ENCODE measurements at places on chromosomes 11 and 22. TPM values are rescaled to one million over a fixed set of nuclear protein-coding genes. Genes with fewer than 3 reads are reported as not detected.

Gene GRM5
- 0.05 TPM for total RNA-seq

Gene ARL14EP
- total RNA-seq: 31.2 TPM

Gene MYBPC3
- total RNA-seq: not detected

Gene WNT7B
- under 0.01 TPM for total RNA-seq

Gene CLMP
- 111 TPM for total RNA-seq

Gene ASCL2
- total RNA-seq: not detected

Gene MUS81
- total RNA-seq: 44.8 TPM

Gene OR2AT4
- total RNA-seq: not detected

Gene APOBEC3B
- 2.8 TPM for total RNA-seq

Gene MS4A5
- not detected for total RNA-seq

Gene NXPE4
- not detected for total RNA-seq

Gene CASP5
- total RNA-seq: not detected

Gene KCNC1
- not detected for total RNA-seq

Gene RANGAP1
- total RNA-seq: 24.9 TPM

Data from smooth muscle cell of the umbilical artery (primary cell).